ENCODE measurements at places on chromosomes 4 and X. TPM values are rescaled to one million over a fixed set of nuclear protein-coding genes. Genes with fewer than 3 reads are reported as not detected.

GPM6B gene
- total RNA-seq, result 0.87 TPM

CCKAR gene
- 0.05 TPM for total RNA-seq

GPR50 gene
- total RNA-seq, result not detected

TGIF2LX gene
- total RNA-seq, result not detected

CUL4B gene
- total RNA-seq, result 59.0 TPM

ZNF81 gene
- total RNA-seq, result 2.6 TPM

ASIC5 gene
- not detected for total RNA-seq

NAA11 gene
- not detected for total RNA-seq

GUCY2F gene
- total RNA-seq, result under 0.01 TPM

KLKB1 gene
- 0.35 TPM for total RNA-seq

SYN1 gene
- 0.17 TPM for total RNA-seq

ATP1B4 gene
- total RNA-seq, result not detected

HSFX4 gene
- total RNA-seq, result not detected

TLR3 gene
- 17.5 TPM for total RNA-seq
